ENCODE measurements at places on chromosomes 16 and 17. TPM values are rescaled to one million over a fixed set of nuclear protein-coding genes. Genes with fewer than 3 reads are reported as not detected.

SULT1A4 gene
- total RNA-seq, result 0.43 TPM

GRCh38 chr16:23852794-23853562 is 17.2 kb downstream of the PRKCB start:
- DNase-seq, result no peak

- DNase-seq, result no peak
These were observed 1.5 kb downstream of the KRTAP16-1 start for GRCh38 chr17:41307647-41308046.

- no peak for DNase-seq
These were observed 484 bp upstream of the NUDT7 start for GRCh38 chr16:77721752-77722308.

GRCh38 chr16:70453892-70454221 is 538 bp upstream of the FCSK start:
- no peak for DNase-seq

GRCh38 chr16:79844603-79845002 is 244.1 kb upstream of the MAF start:
- no peak for DNase-seq

SNX20 gene
- not detected for total RNA-seq

GRCh38 chr16:12589676-12590075 is 214.0 kb downstream of the CPPED1 start:
- no peak for DNase-seq

- no peak for DNase-seq
These were observed 18.2 kb downstream of the PAFAH1B1 start for GRCh38 chr17:2611627-2612026.

GRAPL gene
- total RNA-seq, result 0.43 TPM

NSF gene
- 50.3 TPM for total RNA-seq

GRCh38 chr17:152860-153420 is 15.6 kb downstream of the SCGB1C2 start:
- no peak for DNase-seq

MMP28 gene
- under 0.01 TPM for total RNA-seq

TELO2 gene
- 21.6 TPM for total RNA-seq

TANC2 gene
- total RNA-seq, result 40.2 TPM

- peak; percentile 40 for DNase-seq
These were observed 86.6 kb downstream of the SNX11 start for GRCh38 chr17:48194097-48194550.

DNA sequence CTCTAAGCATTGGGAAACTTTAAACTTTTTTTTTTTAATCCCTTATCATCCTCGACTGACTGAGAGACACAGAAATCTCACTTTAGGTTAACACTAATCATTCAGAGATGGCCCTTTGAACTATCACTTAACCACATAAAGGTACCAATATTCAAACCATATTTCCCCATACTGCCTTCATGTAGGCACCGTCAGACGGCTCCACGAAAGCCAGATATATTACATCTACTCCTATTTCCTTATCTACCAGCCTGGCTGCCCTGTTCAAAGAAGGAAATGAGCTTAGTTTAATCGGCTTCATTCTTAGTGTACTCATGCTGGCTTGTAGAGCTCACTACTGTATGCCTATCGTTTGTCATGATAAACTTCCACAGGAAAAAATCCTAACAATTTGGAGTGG is 270.9 kb downstream of the CEP112 start:
- DNase-seq, result no peak

CPNE7 gene
- 9.5 TPM for total RNA-seq

DNA sequence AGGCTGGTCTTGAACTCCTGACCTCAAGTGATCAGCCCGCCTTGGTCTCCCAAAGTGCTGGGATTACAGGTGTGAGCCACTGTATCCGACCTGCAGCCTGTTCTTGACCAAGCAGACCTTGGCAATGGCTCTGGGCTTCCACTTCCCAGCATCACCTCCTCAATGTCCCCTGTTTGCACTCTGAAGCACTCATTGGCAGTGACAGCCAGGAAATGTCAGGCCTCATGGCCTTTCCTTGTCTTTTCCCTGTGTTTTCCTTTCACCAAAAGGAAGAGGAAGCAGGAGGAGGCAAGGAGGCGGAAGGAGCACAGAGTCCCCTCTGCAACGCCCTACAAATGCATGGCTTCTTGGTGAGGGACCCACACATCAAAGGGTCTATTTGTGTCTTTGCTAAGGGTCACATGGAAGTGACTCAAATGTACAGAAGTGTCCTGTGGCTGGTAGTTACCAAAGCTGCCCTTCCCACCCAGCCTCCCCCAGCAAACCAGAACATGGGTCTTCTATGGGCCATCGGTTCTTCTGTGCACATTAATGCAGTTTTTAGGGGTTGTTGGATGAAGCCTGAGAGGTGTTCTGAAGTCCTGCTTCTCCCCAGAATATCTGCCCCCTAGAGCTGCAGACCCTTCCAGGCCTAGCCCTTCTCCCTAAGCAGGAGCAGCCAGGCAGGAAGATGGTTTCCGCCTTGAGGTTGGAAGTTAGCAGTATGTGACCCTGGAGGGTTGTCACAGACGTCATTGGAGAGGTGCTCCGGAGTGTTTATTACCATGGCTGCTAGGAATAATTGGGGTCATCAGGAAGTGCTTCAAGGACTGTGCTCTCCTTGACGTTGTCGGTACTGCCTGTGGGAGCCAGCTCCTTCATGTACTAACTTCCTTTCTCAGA is 60.8 kb downstream of the WIPI1 start:
- DNase-seq, result no peak

CETP gene
- total RNA-seq, result not detected

DNA sequence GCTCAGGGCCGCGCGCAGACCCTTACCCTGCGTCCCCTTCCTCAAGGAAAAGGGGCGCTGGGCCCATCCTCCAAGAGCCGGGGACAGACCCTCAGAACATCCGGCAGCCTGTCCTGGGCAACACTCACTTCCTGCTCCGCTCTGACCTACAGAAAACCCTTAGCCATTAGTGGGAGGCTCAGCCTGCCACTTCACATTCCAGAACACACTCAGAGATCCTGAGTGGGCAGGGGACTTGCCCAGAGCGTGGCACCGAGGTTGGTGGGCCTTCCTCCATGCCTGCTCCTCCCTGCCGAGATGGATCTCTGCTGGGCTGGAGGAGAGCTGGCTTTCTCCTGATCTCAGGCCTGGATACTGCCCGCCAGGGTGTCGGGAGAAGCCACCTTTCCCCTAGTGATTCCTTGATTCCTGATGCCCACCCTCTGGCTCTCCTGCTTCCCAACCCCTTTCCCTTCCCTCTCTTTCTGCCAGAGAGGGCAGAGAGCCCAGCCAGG is 1.5 kb downstream of the SCARF1 start:
- no peak for DNase-seq

PRSS22 gene
- total RNA-seq, result not detected

CDH8 gene
- not detected for total RNA-seq

DNA sequence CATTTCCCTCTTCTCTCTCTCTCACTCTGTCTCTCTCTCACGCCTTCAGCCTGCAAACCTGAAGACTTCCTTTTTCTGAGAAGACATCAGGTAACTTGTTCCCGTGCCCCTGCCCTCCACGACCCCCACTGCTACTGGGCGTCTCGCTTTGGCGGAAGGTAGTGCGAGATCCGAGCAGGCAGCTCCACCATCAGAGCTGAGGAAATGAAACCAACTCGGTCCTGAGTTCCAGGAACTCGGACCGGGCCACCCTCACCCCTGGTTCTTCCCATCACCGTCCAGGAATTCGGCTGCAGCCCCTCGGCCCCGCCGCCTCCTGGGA is 585 bp downstream of the MLKL start:
- DNase-seq, result peak; percentile 27

- DNase-seq, result peak; percentile 48
These were observed 583.6 kb upstream of the CDH5 start for GRCh38 chr16:65782611-65783600.

GRCh38 chr17:44307387-44308186 is 814 bp upstream of the RUNDC3A start:
- DNase-seq, result peak; percentile 64

DNA sequence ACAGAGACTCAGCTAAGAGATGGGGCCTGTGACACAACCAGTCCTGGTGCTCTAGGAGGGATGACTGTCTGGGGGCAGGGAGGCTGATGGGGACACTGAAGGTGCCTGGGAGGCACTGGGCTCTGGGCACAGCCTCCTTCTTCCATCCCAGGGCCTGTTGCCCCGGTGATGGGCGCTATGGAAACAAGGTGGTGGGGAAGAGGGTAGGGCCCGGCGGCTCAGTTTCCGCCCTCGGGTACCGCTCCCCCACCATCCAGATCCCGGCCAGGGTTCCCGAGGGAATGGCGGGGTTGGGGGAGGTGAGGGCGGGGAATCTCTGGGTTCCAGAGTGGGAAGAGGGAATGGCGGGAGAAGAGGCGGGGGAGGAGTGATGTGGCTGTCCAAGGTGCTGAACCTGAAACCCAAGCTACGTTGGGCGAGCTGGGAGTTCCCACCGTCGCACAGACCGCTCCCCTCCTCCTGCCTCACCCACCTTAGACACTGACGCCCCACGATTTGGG is 981 bp downstream of the KCNH4 start:
- peak; percentile 48 for DNase-seq

HYDIN gene
- total RNA-seq, result 2.3 TPM

GRCh38 chr17:57443781-57444180 is 187.5 kb downstream of the MSI2 start:
- no peak for DNase-seq

OR1A1 gene
- total RNA-seq, result not detected

GRCh38 chr17:45229681-45230409 is 8.2 kb downstream of the FMNL1 start:
- DNase-seq, result peak; percentile 41

BIRC5 gene
- 50.1 TPM for total RNA-seq

MAPT gene
- total RNA-seq, result under 0.01 TPM

NPB gene
- total RNA-seq, result 0.64 TPM

DNA sequence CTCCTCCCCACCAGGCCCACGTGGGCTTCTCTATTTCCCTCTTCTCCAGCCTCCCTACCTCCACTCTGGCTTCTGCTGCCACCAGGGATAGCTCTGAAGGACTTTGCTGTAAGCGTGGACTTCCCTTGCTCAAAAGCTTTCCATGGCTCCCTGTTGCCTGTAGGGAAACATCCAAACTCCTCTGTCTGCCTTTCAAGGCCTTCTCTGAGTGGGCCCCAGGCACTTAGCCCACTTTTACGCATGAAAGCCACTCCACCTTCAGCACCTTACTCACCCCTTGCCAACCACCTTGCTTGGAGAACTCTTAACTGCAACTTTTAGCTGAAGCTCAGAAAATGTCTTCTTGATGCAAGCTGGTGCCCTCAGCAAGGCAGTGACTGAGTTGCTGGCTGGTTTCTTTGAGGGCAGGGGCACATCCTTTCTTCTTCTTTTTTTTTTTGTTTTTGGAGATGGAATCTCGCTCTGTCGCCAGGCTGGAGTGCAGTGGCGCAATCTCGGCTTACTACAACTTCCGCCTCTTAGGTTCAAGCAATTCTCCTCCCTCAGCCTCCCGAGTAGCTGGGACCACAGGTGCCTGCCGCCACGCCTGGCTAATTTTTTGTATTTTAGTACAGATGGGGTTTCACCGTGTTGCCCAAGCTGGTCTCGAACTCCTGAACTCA is 52.0 kb upstream of the DLX4 start:
- no peak for DNase-seq

PABPN1L gene
- total RNA-seq, result not detected

- DNase-seq, result no peak
These were observed 9.3 kb downstream of the MMP2 start for GRCh38 chr16:55488306-55488705.

- DNase-seq, result peak; percentile 20
These were observed 406.5 kb downstream of the SHISA9 start for GRCh38 chr16:13307851-13308250.

- no peak for DNase-seq
These were observed 101.3 kb downstream of the NOG start for GRCh38 chr17:56694825-56695224.

Data from fibroblast of villous mesenchyme (primary cell).